ENCODE measurements at places on chromosomes 1 and 21.

- DNase-seq = no peak
Observed at GRCh38 chr1:100879422-100879821, 15.2 kb downstream of the EXTL2 start.

GRCh38 chr1:205301205-205301821 lies 20.2 kb downstream of the NUAK2 start:
- DNase-seq = peak; percentile 93

DNA sequence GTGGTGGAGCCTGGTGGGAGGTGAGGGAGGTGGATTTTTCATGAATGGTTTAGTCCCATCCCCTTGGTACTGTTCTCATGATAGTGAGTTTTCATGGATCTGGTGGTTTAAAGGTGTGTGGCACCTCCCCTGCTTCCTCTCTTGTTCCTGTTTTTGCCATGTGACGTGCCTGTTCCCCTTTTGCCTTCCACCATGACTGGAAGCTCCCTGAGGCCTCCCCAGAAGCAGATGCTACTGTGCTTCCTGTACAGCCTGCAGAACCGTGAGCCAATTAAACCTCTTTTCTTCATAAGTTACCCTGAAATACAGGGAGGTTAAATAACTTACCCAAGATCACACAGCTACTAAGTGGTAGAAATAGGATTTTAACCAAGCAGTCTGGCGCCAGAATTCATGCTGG lies 4.3 kb upstream of the HEYL start:
- DNase-seq = no peak

DNA sequence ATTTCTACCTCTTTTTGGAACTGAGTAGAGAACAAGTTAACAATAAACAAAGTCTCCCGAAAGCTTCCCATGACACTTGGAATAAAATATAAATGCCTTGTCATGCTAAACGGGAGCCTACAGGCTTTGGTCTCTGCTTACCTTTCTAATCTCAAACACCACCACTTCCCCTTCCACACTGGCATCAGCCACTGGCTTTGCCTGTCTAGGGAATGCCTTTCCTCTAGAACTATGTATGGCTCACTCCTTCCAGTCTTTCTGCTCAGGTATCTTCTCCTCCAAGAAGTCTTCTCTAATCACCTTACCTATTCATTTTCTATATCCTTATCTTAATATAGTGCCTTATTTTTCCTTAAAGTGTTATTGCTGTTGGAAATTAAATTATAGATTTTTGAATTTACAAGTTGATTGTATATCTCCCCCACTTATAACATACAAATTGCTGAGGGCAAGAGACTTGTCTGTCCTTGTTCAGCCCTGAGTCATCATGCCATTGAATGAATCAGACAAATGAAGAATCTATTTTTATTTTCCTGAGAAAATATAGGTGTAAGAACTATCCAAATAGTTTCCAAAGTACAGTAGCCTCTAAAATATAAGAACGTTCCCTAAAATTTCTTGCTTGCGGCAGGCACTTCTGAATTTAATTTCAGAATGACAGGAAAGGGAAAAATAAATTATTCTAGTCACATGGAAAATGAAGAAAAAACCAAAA lies 119.2 kb downstream of the TM2D1 start:
- no peak for DNase-seq

DNA sequence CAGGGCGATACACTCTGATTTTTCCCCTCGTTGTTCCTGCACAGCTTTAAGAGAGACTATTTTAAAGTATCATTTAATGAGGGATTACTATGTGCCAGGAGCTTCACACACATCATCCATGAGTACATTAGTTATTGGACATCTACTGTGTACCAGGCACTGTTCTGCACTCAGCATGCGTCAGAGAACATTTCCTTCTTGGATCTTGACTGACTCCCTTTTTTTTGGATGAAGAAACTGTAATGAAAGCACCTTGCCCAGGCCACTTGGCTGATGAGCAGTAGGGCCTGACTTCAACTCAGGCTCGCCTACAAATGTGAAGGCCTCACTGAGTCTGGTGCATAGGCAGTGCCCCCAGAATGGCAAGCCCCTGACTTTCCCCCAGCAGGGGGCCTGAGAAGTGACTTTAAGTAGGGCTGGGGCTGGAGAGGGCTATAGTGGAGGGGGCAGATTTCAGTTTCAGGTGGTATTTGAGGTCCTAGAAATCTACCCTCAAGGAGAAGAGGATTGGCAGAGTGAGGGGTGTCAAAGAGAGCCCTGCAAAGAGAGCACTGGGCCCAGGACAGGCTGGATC lies 50.0 kb downstream of the PTPRU start:
- DNase-seq = no peak

DNA sequence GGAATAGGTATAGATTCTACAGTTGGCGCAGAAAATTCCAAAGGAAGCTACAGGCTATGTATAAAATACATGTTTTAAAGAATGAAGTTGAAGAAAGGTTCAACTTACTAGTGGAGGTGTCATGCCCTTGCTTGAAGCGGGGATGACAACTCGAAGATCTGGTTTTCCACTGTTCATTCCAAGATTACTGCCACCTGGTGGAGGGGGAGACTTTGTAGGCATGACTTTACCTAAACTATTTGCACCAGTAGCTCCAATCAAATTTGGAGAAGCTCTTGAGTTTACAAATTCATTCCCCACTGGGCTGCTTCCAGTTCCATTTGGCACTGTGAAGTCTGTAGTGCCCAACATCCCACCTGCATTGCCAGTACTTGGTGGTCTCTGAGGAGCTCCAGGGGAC lies 81.7 kb downstream of the AXDND1 start:
- DNase-seq = peak; percentile 5

GRCh38 chr1:156781585-156782186 lies 14.4 kb downstream of the PRCC start:
- DNase-seq = no peak

DNA sequence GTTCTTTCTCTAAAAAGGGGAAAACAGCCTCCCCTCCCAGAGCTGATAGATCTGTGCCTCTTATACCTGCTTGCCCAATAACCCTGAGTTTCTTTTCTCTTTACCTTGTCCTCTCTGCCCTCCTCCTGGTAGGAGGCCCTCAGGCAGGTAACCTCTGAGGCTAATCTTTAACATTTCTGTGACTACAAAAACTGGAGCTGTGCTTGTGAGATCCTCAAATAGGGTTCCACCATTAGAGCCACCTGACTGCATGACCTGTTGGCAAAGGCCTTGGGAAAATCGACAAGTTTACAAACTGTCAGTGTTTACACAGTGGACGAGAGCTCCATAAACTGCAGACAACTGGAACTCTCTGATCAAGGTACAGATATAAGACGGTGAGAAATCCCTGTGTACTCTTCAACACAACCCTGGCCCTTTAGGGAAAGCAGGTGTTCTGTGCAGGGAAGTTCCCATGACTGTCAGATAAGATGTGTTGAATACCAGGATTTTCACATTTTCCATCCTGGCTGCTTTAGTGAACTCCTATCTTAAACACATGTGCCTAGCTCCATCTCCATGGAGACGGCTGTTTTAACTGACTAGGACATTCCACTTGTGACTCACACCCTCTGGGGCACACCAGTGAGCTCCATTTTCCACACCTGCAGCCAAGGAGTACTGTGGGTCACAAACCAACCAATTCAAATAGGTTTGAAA lies 38.3 kb downstream of the ECE1 start:
- DNase-seq = peak; percentile 60

DNA sequence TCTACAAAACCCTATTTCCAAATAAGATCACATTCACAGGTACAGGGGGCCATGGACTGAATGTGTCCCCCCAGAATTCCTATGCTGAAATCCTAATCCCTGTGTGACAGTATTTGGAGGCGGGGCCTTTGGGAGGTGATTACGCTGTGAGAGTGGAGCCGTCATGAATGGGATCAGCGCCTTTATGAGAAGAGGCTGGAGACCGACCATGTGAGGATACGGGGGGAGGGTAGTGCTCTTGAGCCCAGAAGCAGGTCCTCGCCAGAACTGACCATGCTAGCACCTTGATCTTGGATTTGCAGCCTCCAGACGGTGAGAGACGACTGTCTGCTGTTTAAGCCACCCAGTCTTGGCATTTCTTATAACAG lies 23.8 kb upstream of the KIF26B start:
- DNase-seq = no peak

- peak; percentile 63 for DNase-seq
Observed at GRCh38 chr1:21149855-21150432, 26.8 kb downstream of the EIF4G3 start.

- DNase-seq = peak; percentile 57
Observed at GRCh38 chr1:172322219-172323061, 98.0 kb upstream of the C1orf105 start.

DNA sequence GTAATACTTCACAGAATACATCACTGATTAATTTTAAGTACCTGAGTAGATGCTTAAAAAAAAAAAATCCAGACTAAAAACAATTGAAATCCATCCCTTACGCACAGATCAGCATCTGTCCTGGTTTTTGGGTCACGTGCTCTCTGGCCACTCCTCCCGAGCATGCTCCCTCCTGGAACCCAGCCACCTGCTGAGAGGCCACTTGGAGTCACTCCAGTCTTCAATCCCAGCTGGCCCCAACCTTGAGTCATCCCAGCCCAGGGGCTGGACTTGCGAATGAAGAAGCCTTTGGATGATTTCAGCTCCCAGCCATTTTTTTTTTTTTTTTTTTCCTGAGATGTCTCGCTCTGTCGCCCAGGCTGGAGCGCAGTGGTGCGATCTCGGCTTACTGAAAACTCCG lies 8.9 kb downstream of the MAP1LC3C start:
- peak; percentile 87 for DNase-seq

DNA sequence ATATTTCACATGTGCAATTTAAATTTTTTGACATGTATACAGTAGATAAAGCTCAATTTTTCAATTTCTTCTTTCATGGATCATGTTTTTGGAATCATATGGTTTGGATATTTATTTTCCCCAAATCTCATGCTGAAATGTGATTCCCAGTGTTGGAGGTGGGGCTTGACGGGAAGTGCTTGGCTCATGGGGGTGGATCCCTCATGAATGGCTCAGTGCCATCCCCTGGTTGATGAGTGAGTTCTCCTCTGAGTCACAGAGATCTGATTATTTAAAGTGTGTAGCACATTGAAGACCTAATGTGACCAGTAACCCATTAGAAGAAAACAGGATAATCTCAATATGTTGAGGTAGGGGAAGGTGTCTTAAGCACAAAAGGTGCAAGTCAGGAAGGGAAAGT lies 9.1 kb upstream of the IFI16 start:
- peak; percentile 48 for DNase-seq

GRCh38 chr1:222923506-222923905 lies 108.7 kb downstream of the DISP1 start:
- no peak for DNase-seq

DNA sequence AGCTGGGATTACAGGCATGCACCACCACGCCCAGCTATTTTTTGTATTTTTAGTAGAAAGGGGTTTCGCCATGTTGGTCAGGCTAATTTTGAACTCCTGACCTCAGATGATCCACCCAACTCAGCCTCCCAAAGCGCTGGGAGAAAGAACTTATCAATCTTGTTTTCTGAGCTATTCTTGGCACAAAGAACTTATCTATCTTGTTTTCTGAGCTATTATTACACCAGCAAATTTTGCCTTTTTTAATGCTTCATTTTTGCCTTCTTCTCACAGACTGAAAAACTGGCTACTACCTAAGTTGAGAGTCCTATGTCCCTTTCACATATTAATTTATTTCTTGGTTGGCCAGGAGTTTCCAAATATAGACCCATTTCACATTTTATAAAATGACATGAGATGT lies 9.3 kb downstream of the SLC16A1 start:
- DNase-seq = no peak

GRCh38 chr1:84722794-84723193 lies 32.5 kb upstream of the SSX2IP start:
- DNase-seq = no peak

DNA sequence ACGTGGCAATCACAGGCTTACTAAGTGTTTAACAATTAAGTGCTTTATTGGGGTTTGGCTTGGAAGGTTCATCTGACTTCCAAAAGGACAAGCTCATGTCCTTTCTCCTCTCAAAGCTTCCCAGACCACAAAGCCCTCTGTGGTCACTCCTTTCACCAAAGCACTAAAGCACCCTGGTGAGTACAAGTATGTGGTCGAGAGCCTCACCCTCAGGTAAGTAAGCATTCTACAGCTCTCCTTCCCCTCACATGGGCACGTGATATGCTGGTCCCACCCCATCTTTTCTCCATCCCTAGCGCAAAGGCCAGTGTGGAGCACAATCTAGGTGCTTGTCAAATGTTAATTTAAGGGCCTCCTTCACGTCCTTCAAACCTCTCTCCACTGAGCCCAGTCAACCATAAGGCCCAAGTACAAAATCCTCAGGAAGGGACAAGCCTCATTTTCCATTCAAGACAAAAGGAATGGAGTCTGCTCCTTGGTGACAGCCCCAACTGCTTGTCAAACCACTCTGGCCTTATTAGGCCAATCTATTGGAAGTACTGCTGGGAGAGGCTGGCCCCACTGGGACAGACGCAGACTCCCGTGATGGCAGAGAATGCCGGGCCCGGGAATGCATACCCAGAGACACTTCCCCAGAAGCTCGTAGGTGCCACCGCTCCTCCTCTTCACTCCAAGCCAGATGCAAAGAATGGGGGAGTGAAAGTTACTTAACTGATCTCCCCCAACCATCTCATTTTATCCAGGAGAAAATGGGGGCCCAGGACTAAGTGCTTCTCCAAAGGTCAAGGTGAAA lies 7.8 kb downstream of the STMN1 start:
- DNase-seq = no peak

GRCh38 chr1:234148816-234149215 lies 224.4 kb upstream of the COA6 start:
- no peak for DNase-seq

- no peak for DNase-seq
Observed at GRCh38 chr1:67281244-67281643, 26.4 kb upstream of the IL12RB2 start.

GRCh38 chr1:86887479-86888162 lies 26.3 kb downstream of the SELENOF start:
- no peak for DNase-seq

- DNase-seq = peak; percentile 41
Observed at GRCh38 chr1:59672851-59673572, 141.7 kb upstream of the HOOK1 start.

- DNase-seq = peak; percentile 72
Observed at GRCh38 chr1:43858324-43858723, 75.3 kb upstream of the ARTN start.

- DNase-seq = no peak
Observed at GRCh38 chr21:37827913-37828312, 88.3 kb downstream of the KCNJ6 start.

- DNase-seq = no peak
Observed at GRCh38 chr1:228276901-228277490, 69.2 kb downstream of the OBSCN start.

Data from HTR-8/SVneo (cell line).